Activated T-helper 17 cell treated with anti-CD3 and anti-CD28 coated beads, Interleukin-2, amount 50 U/mL, for 72 hours (primary cell): ENCODE measurements at places on chromosomes 16 and 17.
A peak's percentile ranks its signal among the peaks of the same experiment; 100 is the strongest.

DNA sequence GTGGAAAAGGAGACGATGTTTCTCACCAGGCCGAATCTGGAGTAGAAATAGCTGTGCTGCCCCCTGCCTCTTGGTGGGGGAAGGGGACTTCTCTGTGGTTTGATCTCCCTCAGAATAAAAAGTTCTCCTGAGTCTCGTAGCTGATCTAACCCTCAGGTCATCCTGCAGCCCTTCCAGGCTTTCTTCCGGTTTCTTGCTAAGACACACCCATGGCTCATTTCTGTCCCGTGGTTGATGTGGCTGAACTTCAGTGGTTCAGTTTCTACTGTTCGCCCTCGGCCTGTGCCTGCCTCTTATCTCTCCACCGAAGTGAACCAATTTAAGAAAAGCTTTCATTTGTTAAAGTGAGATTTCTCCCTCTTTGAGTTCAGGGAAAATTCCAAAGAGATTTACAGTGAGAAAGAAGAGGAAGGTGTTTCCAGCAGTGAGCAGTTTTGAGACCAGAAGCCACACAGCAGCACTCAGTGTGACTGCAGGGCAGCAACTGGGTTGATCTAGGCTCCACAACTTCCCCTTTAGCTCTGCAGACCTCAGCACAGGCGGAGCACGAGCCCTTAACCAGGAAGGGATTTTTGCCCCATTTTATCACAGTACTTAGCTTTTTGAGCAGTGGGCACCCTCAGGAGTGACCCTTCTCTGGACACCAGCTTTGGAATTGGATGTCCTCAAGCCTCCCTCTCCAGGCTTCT, 34.9 kb upstream of the CACNG5 start:
- peaks cover 54% of the 10 kb centered on the region for H3K36me3 ChIP-seq
- no peaks in the 10 kb centered on the region for H3K4me1 ChIP-seq
- no peaks in the 10 kb centered on the region for H3K27me3 ChIP-seq
- no peak for ATAC-seq

GRCh38 chr17:65102788-65103187, 34.4 kb upstream of the RGS9 start:
- H3K36me3 ChIP-seq: no peaks in the 10 kb centered on the region
- H3K27me3 ChIP-seq: no peaks in the 10 kb centered on the region
- H3K27ac ChIP-seq: no peak overlapping the region

GRCh38 chr16:62568926-62569325, 532.7 kb upstream of the CDH8 start:
- no peak for ATAC-seq
- no peak overlapping the region for H3K27ac ChIP-seq
- no peaks in the 10 kb centered on the region for H3K36me3 ChIP-seq
- H3K27me3 ChIP-seq: no peaks in the 10 kb centered on the region

GRCh38 chr17:7215652-7216180, 3.9 kb downstream of the DLG4 start:
- no peak for ATAC-seq
- peaks cover 20% of the 10 kb centered on the region for H3K36me3 ChIP-seq
- peaks cover 4% of the 10 kb centered on the region for H3K27me3 ChIP-seq
- H3K4me3 ChIP-seq: peak overlapping the region; percentile 93
- H3K4me1 ChIP-seq: peaks cover 42% of the 10 kb centered on the region

DNA sequence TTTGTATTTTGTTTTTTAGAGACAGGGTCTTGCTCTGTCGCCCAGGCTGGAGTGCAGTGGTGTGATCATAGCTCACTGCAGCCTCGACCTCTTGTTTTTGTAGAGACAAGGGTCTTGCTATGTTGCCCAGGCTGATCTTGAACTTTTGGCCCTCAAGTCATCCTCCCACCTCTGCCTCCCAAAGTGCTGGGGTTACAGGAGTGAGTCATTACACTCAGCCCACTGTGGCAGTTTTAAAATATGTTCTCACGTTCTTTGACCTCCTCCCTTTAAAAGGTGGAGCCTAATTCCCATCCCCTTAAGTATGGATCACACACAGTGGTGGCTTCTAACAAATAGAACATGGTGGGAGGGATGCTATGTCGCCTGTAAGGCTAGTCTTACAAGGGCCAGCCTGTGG, 67.7 kb downstream of the ZDHHC7 start:
- no peak overlapping the region for H3K27ac ChIP-seq
- peaks cover 6% of the 10 kb centered on the region for H3K27me3 ChIP-seq
- no peak overlapping the region for H3K4me3 ChIP-seq
- ATAC-seq: no peak

DNA sequence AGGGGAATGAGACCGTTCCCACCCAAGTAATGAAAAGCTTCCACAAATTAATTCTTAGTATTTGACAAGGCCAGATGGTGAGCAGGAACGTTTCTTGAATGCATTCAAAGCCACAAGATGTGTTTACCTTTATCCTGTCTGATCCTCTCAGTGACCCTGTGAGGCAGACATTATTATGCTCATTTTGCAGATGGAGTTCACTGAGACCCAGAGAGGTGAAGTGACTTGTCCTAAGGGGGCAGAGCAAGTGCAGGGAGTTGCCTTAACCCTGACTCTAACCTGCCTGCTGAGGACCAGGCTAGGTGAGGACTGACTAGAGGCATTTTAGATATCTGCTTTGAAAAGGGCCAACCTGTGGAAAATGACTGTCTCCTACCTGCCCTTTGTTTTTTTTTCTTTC, 156.7 kb downstream of the HAPSTR1 start:
- H3K27ac ChIP-seq: no peak overlapping the region
- no peaks in the 10 kb centered on the region for H3K4me1 ChIP-seq
- no peak for ATAC-seq
- H3K27me3 ChIP-seq: peaks cover 8% of the 10 kb centered on the region
- no peaks in the 10 kb centered on the region for H3K36me3 ChIP-seq

GRCh38 chr17:31825961-31826691, 32.9 kb downstream of the COPRS start:
- ATAC-seq: no peak
- no peaks in the 10 kb centered on the region for H3K4me1 ChIP-seq

- peak; percentile 94 for ATAC-seq
- no peaks in the 10 kb centered on the region for H3K36me3 ChIP-seq
- H3K27ac ChIP-seq: peak overlapping the region; percentile 1
- no peaks in the 10 kb centered on the region for H3K27me3 ChIP-seq
- H3K4me1 ChIP-seq: peaks cover 17% of the 10 kb centered on the region
- H3K4me3 ChIP-seq: peak overlapping the region; percentile 55
Measured at GRCh38 chr16:23803591-23804123, 32.1 kb upstream of the PRKCB start.

DNA sequence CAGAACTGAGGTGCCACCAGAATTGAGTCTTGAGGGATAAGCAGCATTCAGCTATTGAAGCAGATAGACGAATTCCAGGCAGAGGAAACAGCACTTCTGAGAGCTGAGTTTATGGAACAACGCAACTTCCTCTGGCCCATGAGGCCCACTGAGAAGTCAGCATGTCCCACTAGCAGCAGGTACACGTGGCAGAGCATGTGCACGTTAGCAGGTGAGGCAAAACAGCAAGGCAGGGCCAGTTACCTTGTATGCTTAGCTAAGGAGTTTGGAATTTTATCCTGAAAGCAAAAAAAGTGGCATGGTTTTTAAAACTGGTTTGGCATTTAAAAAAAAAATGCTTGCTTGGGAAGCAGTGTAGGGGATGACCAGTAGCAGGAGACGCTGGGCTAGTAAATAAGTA, 305.6 kb downstream of the CPPED1 start:
- H3K4me1 ChIP-seq: peaks cover 5% of the 10 kb centered on the region
- peak overlapping the region; percentile 63 for H3K27ac ChIP-seq
- H3K4me3 ChIP-seq: no peak overlapping the region
- no peaks in the 10 kb centered on the region for H3K27me3 ChIP-seq

- H3K4me1 ChIP-seq: no peaks in the 10 kb centered on the region
- H3K27me3 ChIP-seq: peaks cover 32% of the 10 kb centered on the region
- H3K27ac ChIP-seq: no peak overlapping the region
Measured at GRCh38 chr16:26963109-26963508, 103.6 kb upstream of the C16orf82 start.

GRCh38 chr16:67703626-67704025, 15.5 kb downstream of the GFOD2 start:
- H3K27me3 ChIP-seq: no peaks in the 10 kb centered on the region
- H3K4me1 ChIP-seq: peaks cover 14% of the 10 kb centered on the region
- H3K27ac ChIP-seq: peak overlapping the region; percentile 58
- H3K4me3 ChIP-seq: peak overlapping the region; percentile 70
- peaks cover 4% of the 10 kb centered on the region for H3K36me3 ChIP-seq

- H3K4me1 ChIP-seq: no peaks in the 10 kb centered on the region
- no peak for ATAC-seq
- H3K36me3 ChIP-seq: no peaks in the 10 kb centered on the region
- no peak overlapping the region for H3K4me3 ChIP-seq
- no peak overlapping the region for H3K27ac ChIP-seq
- peaks cover 19% of the 10 kb centered on the region for H3K27me3 ChIP-seq
Measured at GRCh38 chr16:57859331-57859730, 57.0 kb upstream of the KIFC3 start.

DNA sequence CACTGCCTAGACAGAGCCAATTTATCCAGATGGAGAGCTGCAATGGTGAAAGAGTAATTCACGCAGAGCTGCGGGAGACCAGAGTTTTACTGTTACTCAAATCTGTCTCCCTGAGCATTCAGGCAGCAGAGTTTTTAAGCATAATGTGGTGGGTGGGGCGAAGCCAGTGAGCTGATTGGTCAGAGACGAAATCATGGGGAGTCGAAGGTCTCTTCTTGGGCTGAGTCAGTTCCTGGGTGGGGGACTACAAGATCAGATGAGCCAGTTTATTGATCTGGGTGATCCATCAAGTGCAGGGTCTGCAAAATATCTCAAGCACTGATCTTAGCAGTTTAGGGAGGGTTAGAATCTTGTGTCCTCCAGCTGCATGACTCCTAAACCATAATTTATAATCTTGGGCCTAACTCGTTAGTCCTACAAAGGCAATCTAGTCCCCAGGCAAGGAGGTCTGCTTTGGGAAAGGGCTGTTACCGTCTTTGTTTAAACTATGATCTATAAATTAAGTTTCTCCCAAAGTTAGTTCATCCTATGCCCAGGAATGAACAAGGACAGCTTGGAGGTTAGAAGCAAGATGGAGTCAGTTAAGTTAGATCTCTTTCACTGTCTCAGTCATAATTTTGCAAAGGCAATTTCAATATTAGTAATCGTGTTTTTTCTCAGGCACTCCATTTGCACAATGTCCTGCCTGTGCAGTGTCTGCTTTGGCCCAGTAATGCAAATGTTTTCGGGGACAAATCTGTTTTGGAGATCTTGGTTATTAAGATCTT, 27.0 kb downstream of the PIGL start:
- no peaks in the 10 kb centered on the region for H3K27me3 ChIP-seq
- peak overlapping the region; percentile 81 for H3K27ac ChIP-seq
- H3K36me3 ChIP-seq: peaks cover 19% of the 10 kb centered on the region
- H3K4me1 ChIP-seq: peaks cover 14% of the 10 kb centered on the region
- peak; percentile 84 for ATAC-seq

- peaks cover 20% of the 10 kb centered on the region for H3K36me3 ChIP-seq
- ATAC-seq: no peak
- H3K4me1 ChIP-seq: peaks cover 30% of the 10 kb centered on the region
- no peaks in the 10 kb centered on the region for H3K27me3 ChIP-seq
- H3K27ac ChIP-seq: no peak overlapping the region
Measured at GRCh38 chr17:57410169-57410568, 153.8 kb downstream of the MSI2 start.

- no peaks in the 10 kb centered on the region for H3K36me3 ChIP-seq
- H3K27me3 ChIP-seq: no peaks in the 10 kb centered on the region
- no peak for ATAC-seq
- no peak overlapping the region for H3K27ac ChIP-seq
- H3K4me3 ChIP-seq: no peak overlapping the region
Measured at GRCh38 chr16:80552277-80552676, 11.5 kb downstream of the DYNLRB2 start.

DNA sequence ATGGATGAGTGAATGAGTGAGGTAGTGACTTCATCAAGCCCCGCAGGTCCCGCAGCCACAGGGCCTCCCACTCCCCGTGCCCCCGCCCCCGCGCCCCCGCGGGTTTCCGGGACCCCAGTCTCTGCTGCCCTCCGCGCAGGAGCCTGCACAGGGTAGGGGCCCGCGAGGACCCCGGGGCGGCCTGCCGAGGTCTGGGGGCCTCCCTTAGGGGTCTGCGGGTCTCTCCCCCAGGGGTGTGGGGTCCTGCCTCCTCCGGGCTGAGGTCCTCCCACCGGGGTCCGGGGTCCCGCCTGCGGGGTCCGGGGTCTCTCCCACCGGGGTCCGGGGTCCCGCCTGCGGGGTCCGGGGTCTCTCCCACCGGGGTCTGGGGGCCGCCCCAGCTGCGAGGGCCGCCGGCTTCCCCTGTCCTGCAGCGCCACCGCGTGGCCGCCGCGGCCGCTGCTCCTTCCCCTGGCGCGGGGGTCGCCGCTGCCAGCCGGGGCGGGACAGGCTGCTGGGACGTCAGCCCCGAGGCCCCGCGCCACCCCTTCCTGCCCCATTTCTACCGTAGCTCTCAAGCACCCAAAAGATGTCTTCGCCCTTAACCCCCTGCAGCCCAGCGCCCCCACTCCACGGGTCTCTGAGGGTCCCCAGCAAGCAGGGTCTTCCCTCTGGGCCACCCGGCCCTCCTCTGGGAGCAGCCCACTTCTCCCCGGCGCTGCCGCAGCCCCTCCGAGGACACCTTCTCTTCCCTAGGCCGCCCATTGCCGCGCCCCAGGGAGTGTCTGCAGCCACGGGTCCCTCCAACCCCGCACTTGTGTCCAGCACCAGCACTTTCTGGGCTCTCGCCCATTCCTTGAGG, 10.4 kb upstream of the CHMP6 start:
- no peaks in the 10 kb centered on the region for H3K36me3 ChIP-seq
- peaks cover 11% of the 10 kb centered on the region for H3K4me1 ChIP-seq
- H3K27ac ChIP-seq: peak overlapping the region; percentile 47
- H3K27me3 ChIP-seq: peaks cover 4% of the 10 kb centered on the region
- H3K4me3 ChIP-seq: peak overlapping the region; percentile 15

- no peaks in the 10 kb centered on the region for H3K27me3 ChIP-seq
- peak overlapping the region; percentile 30 for H3K27ac ChIP-seq
- no peaks in the 10 kb centered on the region for H3K4me1 ChIP-seq
- H3K4me3 ChIP-seq: no peak overlapping the region
Measured at GRCh38 chr17:47975823-47976205, 4.9 kb downstream of the CDK5RAP3 start.

- H3K27me3 ChIP-seq: peaks cover 15% of the 10 kb centered on the region
- no peaks in the 10 kb centered on the region for H3K36me3 ChIP-seq
- no peaks in the 10 kb centered on the region for H3K4me1 ChIP-seq
- no peak for ATAC-seq
Measured at GRCh38 chr17:5164436-5164835, 27.2 kb downstream of the ZNF594 start.

GRCh38 chr17:32514606-32515005, 27.8 kb downstream of the CDK5R1 start:
- no peak for ATAC-seq
- H3K36me3 ChIP-seq: no peaks in the 10 kb centered on the region
- H3K27me3 ChIP-seq: no peaks in the 10 kb centered on the region
- no peak overlapping the region for H3K4me3 ChIP-seq

GRCh38 chr17:48155889-48156611, 48.5 kb downstream of the SNX11 start:
- no peaks in the 10 kb centered on the region for H3K4me1 ChIP-seq
- peaks cover 78% of the 10 kb centered on the region for H3K36me3 ChIP-seq
- no peak overlapping the region for H3K4me3 ChIP-seq
- no peak for ATAC-seq
- H3K27ac ChIP-seq: peak overlapping the region; percentile 28
- H3K27me3 ChIP-seq: no peaks in the 10 kb centered on the region

DNA sequence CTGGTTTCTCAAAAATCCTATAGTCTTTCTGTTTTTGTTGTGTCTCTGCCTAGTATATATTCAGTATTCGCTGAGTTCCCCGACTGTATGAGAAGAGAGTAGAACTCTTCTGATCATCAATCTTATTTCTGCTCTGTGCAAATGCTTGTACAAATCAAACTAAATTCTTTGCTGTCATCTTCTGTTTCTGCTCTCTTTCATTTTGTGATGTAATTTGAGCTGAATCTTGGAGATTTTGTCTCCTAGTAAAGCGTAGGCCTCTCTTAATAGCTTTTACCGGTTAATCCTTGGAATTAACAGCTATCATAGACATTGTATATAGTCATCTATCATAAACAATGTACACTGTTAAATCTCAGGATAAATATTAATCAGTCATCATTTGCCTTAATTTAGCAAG, 61.9 kb downstream of the OMG start:
- H3K4me1 ChIP-seq: no peaks in the 10 kb centered on the region
- ATAC-seq: no peak
- H3K4me3 ChIP-seq: no peak overlapping the region
- peaks cover 51% of the 10 kb centered on the region for H3K36me3 ChIP-seq
